ENCODE measurements at places on chromosomes 3 and 15.
A peak's percentile ranks its signal among the peaks of the same experiment; 100 is the strongest.

- H3K4me3 ChIP-seq, result no peak overlapping the region
- no peaks in the 10 kb centered on the region for H3K4me1 ChIP-seq
- no peak overlapping the region for H3K27ac ChIP-seq
- no peaks in the 10 kb centered on the region for H3K36me3 ChIP-seq
Measured at GRCh38 chr3:26428992-26429391, 193.6 kb upstream of the LRRC3B start.

DNA sequence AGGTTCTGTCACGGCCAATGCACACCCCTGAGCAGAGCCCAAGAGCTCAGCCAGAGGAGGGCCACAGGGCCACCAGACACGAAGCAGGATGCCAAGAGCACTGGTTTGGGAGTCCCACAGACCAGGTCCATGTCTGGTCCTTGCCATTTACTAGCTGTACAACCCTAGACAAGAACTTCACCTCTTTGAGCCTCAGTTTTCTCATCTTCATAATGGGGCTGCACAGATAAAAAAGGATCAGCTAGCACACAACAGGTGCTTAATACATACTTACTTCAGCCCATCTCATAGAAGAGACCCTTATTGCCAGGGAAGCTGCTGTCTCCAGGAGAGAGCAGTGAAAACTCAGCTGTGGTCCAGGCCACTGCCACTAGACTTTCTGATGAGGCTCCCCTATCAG, 152.0 kb downstream of the NUP210 start:
- H3K36me3 ChIP-seq, result no peaks in the 10 kb centered on the region
- no peak overlapping the region for H3K27ac ChIP-seq
- no peak overlapping the region for H3K4me3 ChIP-seq
- DNase-seq, result no peak

DNA sequence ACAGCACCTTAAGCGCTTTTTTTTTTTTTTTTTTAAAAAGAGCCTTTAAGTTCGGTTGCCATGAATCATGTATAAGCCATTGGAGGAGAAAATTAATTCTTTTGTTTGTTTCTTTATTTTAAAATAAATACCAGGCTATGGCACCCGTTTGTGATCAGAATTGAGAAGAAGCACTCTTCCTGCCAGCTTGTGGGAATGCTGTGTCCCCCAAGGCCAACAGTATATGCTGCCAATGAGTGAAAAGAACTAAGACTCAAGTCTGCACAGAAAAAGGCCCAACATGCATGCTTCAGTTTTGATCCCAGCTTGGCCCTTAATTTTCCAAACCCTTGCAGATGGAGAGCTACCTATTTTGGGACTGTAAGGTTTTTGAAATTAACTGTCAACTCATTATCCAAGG, 90.5 kb downstream of the LRRC3B start:
- no peaks in the 10 kb centered on the region for H3K36me3 ChIP-seq
- H3K4me3 ChIP-seq, result no peak overlapping the region
- H3K4me1 ChIP-seq, result no peaks in the 10 kb centered on the region
- no peak overlapping the region for H3K27ac ChIP-seq
- DNase-seq, result no peak
- no peaks in the 10 kb centered on the region for H3K27me3 ChIP-seq

DNA sequence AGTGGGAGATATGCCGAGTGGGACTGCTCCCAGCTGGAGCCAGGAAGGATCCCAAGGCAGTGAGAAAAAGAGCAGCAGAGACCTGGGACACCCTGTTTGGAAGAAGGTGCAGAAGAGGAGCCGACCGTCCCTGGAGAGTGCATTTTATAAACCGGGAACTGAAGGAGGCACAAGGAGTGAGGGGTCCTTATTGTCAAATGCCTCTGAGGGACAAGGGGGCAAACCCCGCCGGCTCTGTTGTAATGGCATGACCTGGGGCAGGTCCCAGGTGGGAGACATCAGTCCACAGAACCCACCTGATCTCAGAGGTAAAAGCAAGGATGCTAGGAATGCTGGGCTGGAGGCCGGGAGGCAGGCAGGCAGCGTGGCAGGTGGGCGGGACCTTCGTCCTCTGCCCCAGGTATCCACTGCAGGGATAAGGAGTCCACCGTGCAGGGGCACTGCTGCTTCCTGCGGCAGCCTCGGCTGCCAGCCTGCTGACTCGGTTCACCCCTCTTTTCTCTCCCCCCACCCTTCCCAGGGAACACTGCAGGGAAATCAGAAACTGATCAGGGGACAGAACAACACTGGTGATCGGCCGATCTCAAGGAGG, 26.9 kb downstream of the ADAMTS17 start:
- H3K36me3 ChIP-seq, result no peaks in the 10 kb centered on the region
- H3K4me3 ChIP-seq, result no peak overlapping the region
- no peaks in the 10 kb centered on the region for H3K4me1 ChIP-seq
- no peak for DNase-seq
- H3K27ac ChIP-seq, result no peak overlapping the region
- no peaks in the 10 kb centered on the region for H3K27me3 ChIP-seq

- H3K27ac ChIP-seq, result no peak overlapping the region
- DNase-seq, result no peak
- no peaks in the 10 kb centered on the region for H3K36me3 ChIP-seq
- H3K4me3 ChIP-seq, result no peak overlapping the region
- no peaks in the 10 kb centered on the region for H3K4me1 ChIP-seq
- H3K27me3 ChIP-seq, result peaks cover 45% of the 10 kb centered on the region
Measured at GRCh38 chr15:81224232-81224631, 27.6 kb downstream of the IL16 start.

- no peaks in the 10 kb centered on the region for H3K27me3 ChIP-seq
- H3K4me3 ChIP-seq, result no peak overlapping the region
- DNase-seq, result no peak
- no peak overlapping the region for H3K27ac ChIP-seq
- H3K4me1 ChIP-seq, result no peaks in the 10 kb centered on the region
Measured at GRCh38 chr3:99365396-99365795, 273.0 kb upstream of the COL8A1 start.

DNA sequence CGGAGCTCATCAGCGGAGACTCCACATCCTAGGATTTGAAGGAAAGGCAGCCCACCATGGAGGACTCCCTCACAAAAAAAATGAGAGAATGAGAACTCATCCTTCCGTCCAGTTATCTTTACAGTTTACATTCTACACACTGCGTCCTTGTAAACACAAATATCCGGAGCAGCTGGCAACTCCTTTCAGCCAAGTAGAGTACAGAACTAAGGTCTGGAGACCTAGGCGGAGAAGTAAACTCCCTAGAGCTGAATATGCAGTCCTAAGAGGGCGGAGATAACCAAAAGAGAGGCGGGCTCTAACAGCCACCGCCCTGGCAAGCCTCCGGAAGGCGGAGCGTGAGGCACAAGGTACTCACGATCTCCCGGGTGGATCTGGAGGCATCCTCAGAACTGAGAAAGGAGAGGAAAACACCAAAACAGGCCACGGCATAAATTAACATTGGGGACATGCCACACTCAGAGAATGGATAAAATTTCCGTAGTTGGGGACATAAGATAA, 924 bp upstream of the SIN3A start:
- H3K27me3 ChIP-seq, result no peaks in the 10 kb centered on the region
- peaks cover 22% of the 10 kb centered on the region for H3K4me1 ChIP-seq
- no peaks in the 10 kb centered on the region for H3K36me3 ChIP-seq

GRCh38 chr3:29280404-29281093, at the start of gene RBMS3:
RBMS3 (plus strand) TSS chr3:29281071.
- H3K36me3 ChIP-seq, result no peaks in the 10 kb centered on the region
- H3K27ac ChIP-seq, result no peak within 1 kb of the TSS
- DNase-seq, result peak; percentile 66
- no peaks in the 10 kb centered on the region for H3K27me3 ChIP-seq
- no peaks in the 10 kb centered on the region for H3K4me1 ChIP-seq

DNA sequence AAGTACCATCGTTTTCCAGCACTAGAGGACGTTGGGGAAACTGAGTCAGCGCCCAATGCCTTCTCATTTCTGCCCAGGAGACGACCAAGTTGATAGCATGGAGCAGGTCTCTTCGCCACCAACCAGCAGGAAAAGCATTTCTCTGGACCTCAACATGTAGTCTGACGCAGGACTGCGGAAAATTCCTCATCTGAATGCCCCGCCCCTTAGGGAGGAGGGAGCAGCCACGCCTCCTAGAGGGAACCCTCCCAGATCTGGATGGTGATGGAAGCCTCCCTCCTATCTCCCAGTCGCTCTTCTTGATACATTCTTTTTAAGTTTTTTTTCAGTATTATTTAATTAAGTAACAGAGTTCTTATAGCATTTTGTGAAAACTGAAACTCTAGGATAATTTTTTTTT, 17.4 kb upstream of the MINDY4B start:
- H3K4me1 ChIP-seq, result no peaks in the 10 kb centered on the region
- H3K27ac ChIP-seq, result no peak overlapping the region
- peaks cover 11% of the 10 kb centered on the region for H3K27me3 ChIP-seq
- no peak overlapping the region for H3K4me3 ChIP-seq

DNA sequence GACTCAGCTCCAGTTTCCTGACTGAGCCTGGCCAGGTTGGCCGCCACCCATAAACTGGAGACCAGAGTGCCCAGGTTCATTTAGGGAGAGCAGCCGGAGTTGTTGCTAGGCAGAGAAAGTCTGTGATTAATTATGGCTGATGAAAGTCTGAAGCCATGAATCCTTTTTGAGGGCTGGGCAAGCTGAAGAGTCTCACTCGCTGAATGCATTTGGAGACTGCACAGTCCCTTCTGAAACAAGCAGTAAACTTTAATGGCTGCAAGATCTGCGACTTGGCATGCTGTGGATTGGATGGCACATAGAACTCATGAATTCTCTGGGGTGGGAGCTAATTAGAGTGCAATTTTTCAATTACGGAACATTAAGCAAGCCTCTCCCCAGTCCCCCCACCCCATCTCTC, 282.1 kb downstream of the RPLP1 start:
- H3K4me1 ChIP-seq, result peaks cover 19% of the 10 kb centered on the region
- no peak for DNase-seq
- H3K27ac ChIP-seq, result no peak overlapping the region
- H3K36me3 ChIP-seq, result no peaks in the 10 kb centered on the region
- H3K4me3 ChIP-seq, result no peak overlapping the region
- H3K27me3 ChIP-seq, result no peaks in the 10 kb centered on the region

- H3K27ac ChIP-seq, result no peak overlapping the region
- no peaks in the 10 kb centered on the region for H3K4me1 ChIP-seq
- H3K36me3 ChIP-seq, result no peaks in the 10 kb centered on the region
- H3K27me3 ChIP-seq, result peaks cover 76% of the 10 kb centered on the region
- DNase-seq, result peak; percentile 90
Measured at GRCh38 chr3:184540777-184541681, 20.6 kb upstream of the EPHB3 start.

- no peak overlapping the region for H3K4me3 ChIP-seq
- no peaks in the 10 kb centered on the region for H3K4me1 ChIP-seq
- H3K27me3 ChIP-seq, result no peaks in the 10 kb centered on the region
- peaks cover 21% of the 10 kb centered on the region for H3K36me3 ChIP-seq
Measured at GRCh38 chr3:15726043-15726442, 71.7 kb downstream of the ANKRD28 start.

GRCh38 chr3:144900366-144900765, 928.7 kb downstream of the DIPK2A start:
- no peaks in the 10 kb centered on the region for H3K36me3 ChIP-seq
- no peak for DNase-seq
- no peaks in the 10 kb centered on the region for H3K27me3 ChIP-seq
- no peak overlapping the region for H3K27ac ChIP-seq
- H3K4me1 ChIP-seq, result no peaks in the 10 kb centered on the region

DNA sequence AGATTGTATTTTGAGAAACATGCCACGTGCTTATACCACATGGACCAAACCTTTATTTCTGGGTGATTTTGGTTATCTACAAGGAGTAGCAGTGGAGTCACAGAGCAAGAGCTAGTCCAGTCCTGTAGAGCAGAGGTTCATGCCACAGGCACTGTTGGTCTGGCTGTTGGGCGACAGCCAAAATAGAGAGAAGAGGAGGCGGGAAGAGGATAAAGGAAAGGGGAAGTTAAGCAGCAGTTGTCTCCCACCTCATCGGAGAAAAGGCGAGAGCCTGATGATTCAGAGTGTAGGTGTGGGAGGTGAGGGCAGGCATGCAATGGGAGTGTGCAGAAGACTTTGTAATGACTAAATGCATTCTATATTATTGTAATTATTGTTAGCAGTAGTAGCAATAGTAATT, 237.5 kb upstream of the ROPN1 start:
- DNase-seq, result no peak
- no peak overlapping the region for H3K27ac ChIP-seq
- no peak overlapping the region for H3K4me3 ChIP-seq
- no peaks in the 10 kb centered on the region for H3K36me3 ChIP-seq
- no peaks in the 10 kb centered on the region for H3K4me1 ChIP-seq

- H3K36me3 ChIP-seq, result peaks cover 33% of the 10 kb centered on the region
- peak overlapping the region; percentile 55 for H3K4me3 ChIP-seq
- DNase-seq, result no peak
- H3K27ac ChIP-seq, result peak overlapping the region; percentile 85
- H3K4me1 ChIP-seq, result peaks cover 62% of the 10 kb centered on the region
Measured at GRCh38 chr15:92654662-92655061, 913 bp downstream of the FAM174B start.

- no peak overlapping the region for H3K27ac ChIP-seq
- H3K36me3 ChIP-seq, result no peaks in the 10 kb centered on the region
- H3K27me3 ChIP-seq, result 0 out of 2 replicates have a peak, but pooled peaks cover 11% of the 10 kb centered on the region
- DNase-seq, result no peak
Measured at GRCh38 chr3:114205541-114205940, 26.7 kb upstream of the DRD3 start.
